Vein endothelial cell (primary cell): ENCODE measurements at places on chromosomes 5 and 9. TPM values are rescaled to one million over a fixed set of nuclear protein-coding genes. Genes with fewer than 3 reads are reported as not detected.

The PHF24 gene
- not detected in 2 replicates for total RNA-seq

The TMEM215 gene
- total RNA-seq = under 0.01 TPM in 1 of 2 replicates, not detected in the other

The GRXCR2 gene
- total RNA-seq = not detected in 2 replicates

The DIRAS2 gene
- not detected in 2 replicates for total RNA-seq

The TAF11L10 gene
- total RNA-seq = not detected in 2 replicates

The ARPC5L gene
- total RNA-seq = 21.9 and 27.9 TPM in 2 replicates

The CER1 gene
- total RNA-seq = not detected in 2 replicates
